ENCODE measurements at places on chromosomes 16 and 17. TPM values are rescaled to one million over a fixed set of nuclear protein-coding genes. Genes with fewer than 3 reads are reported as not detected.

Gene KRT28
- not detected for total RNA-seq

Gene TVP23B
- 33.0 TPM for total RNA-seq

Gene PTGES3L
- 7.7 TPM for total RNA-seq

Gene CCDC200
- total RNA-seq, result not detected

Gene KRTAP3-1
- total RNA-seq, result not detected

Gene RAI1
- 27.4 TPM for total RNA-seq

Gene KRTAP3-3
- not detected for total RNA-seq

Gene CACNG5
- not detected for total RNA-seq

Gene HOXB5
- not detected for total RNA-seq

Gene SLC13A2
- not detected for total RNA-seq

Gene ZNF594
- 25.3 TPM for total RNA-seq

Gene PPP1R27
- total RNA-seq, result not detected

Gene DNASE1L2
- total RNA-seq, result 1.6 TPM

Gene PDE6G
- not detected for total RNA-seq
